ENCODE measurements at places on chromosomes 11 and 22.
A peak's percentile ranks its signal among the peaks of the same experiment; 100 is the strongest.

GRCh38 chr11:61587541-61587941, 6.7 kb upstream of the SYT7 start:
- DNase-seq: peak; percentile 69

GRCh38 chr11:66337103-66337899, 1.1 kb upstream of the RIN1 start:
- DNase-seq: no peak

GRCh38 chr22:46051646-46052045, 74.7 kb upstream of the WNT7B start:
- DNase-seq: no peak

GRCh38 chr11:120326845-120327281, 1.8 kb downstream of the TLCD5 start:
- no peak for DNase-seq

GRCh38 chr22:22954656-22955055, 67.0 kb downstream of the IGLL5 start:
- DNase-seq: peak; percentile 45

DNA sequence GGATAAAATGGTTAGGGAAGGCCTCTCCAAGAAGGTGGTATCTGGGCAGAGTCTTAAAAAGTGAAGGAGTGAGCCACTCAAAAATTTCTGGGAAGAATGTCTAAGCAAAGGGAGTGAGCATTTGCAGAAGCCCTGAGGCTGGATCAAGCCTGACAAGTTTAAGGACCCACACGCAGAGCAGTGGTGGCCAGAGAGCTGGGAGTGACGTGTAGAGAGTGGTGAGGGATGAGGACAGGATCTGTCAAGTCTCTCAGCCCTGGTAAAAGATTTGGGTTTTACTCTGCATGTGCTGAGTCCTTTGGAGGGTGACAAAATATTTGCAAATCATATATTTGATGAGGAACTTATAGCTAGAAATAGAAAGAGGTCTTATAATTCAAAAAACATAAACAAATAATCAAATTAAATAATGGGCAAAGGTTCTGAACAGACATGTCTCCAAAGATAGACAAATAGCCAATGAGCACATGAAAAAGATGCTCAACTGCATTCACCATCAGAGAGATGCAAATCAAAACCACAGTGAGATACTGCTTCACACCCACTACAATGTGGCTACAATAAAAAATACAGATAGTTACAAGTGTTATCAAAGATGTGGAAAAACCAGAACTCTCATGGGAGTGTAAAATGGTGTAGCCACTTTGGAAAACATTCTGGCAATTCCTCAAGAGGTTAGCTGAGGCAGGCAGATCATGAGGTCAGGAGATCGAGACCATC, 107.2 kb upstream of the NNMT start:
- no peak for DNase-seq

- DNase-seq: no peak
These were observed 196.7 kb downstream of the DSCAML1 start for GRCh38 chr11:117600234-117600783.

- no peak for DNase-seq
These were observed 15.0 kb downstream of the SIK2 start for GRCh38 chr11:111617286-111617685.

DNA sequence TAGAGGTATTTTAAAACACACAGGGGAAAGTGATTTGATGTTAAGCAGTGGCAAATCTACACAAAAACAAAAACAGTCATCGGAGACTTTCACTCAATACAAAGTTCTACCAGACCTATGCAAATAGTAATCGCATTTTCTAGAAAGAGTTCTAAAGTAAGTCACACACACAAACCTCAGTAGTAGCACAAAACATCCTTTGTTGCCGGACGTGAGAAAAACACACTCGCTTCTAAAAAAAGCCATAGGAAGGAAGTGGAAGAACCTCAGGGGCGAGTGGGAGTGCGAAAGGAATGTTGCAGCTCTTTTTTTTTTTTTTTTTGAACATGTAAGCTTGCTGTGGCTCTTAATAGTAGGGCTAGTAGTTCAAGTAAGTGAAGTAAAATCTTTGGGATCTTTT, 88.9 kb downstream of the MAML2 start:
- no peak for DNase-seq

- DNase-seq: no peak
These were observed 42.0 kb downstream of the IGLL5 start for GRCh38 chr22:22929381-22930221.

DNA sequence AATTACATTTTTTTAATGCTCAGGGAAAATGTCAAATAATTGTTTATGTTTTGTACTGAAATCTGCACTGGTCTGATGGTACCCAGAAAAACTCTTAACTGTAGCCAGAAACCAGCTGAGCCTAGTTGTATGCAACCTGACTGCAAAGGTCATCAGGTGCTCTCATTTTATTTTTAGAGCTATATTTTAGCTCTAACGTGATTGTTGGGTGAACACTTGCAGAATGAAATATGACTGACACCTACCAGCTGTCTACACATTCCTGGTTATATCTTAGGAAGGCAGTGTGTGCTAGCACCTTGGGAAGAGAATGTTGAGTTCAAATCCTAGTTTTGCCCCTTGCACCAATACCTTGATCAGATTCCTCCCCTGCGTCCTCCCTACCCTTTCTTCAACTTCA, 23.6 kb downstream of the PTPRJ start:
- DNase-seq: no peak

- peak; percentile 18 for DNase-seq
These were observed 82.1 kb downstream of the CDKN1C start for GRCh38 chr11:2803186-2804091.

- DNase-seq: no peak
These were observed 7.8 kb upstream of the P4HA3 start for GRCh38 chr11:74319139-74319816.

DNA sequence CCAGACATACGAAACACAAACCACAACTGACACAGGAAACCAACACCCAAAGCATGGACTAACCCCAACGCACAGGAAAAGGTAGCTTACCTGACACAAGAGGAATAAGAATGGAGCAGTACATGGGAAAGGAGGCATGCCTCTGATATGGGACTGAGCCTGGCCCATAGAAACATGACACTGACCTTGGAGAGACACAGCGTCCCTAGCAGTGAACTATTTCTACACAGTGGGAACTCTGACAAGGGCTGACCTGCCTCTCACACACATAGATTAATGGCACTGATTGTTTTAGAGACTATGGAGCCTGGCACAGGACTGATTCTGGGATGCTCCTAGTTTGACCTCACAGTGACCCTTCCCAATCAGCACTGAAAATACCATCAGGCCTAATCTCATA, 12.0 kb downstream of the CCKBR start:
- DNase-seq: no peak

- no peak for DNase-seq
These were observed 1888.4 kb downstream of the LRRC4C start for GRCh38 chr11:39571081-39571480.

GRCh38 chr11:48116437-48117228, 100.0 kb upstream of the OR4B1 start:
- DNase-seq: no peak

DNA sequence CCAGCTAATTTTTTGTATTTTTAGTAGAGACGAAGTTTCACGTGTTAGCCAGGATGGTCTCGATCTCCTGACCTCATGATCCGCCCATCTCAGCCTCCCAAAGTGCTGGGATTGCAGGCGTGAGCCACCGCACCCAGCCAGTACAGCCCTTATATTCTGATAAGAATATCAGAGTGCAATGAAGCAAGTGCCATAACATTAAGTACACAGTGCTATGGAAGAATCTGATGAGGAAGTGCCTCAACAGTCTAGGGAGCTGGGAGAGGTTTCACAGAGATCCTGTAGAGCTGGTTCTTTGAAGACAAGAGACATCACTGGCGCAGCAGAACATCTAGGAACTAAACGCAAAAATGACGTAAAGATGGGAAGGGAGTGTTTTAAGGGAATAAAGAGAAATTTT, 2.1 kb downstream of the RTCB start:
- no peak for DNase-seq

DNA sequence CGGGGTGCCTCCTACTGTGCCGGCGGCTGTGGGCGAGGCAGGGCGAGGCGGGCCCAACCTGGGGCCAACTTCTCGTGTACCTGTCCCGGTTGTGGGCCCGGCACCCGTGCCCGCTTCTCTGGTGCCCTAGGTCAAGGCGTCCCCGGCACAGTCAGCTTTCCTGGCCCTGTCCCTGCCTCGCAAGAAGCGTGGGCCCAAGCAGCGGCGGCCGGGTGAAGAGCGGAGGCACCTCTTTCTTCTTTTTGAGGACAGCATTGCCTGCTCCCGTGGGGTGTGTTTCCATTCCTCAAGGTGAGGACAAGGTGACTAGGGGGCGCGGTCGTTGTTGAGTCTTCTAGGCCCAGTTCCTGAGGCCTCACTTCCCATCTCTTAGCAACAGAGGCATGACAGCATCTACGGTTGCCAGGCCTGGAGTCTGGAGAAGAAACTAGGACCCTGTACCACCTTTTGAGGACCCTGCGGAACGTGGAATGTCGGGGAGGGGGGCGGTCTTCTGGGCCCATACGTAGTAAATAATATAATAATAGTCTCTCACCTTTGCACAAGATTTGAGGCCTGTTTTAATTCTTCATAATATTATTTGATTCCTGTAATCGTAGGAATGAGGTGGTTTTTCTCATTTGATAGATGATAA, 418 bp downstream of the ACO2 start:
- no peak for DNase-seq

GRCh38 chr11:15806217-15806616, 550.1 kb downstream of the SOX6 start:
- no peak for DNase-seq

DNA sequence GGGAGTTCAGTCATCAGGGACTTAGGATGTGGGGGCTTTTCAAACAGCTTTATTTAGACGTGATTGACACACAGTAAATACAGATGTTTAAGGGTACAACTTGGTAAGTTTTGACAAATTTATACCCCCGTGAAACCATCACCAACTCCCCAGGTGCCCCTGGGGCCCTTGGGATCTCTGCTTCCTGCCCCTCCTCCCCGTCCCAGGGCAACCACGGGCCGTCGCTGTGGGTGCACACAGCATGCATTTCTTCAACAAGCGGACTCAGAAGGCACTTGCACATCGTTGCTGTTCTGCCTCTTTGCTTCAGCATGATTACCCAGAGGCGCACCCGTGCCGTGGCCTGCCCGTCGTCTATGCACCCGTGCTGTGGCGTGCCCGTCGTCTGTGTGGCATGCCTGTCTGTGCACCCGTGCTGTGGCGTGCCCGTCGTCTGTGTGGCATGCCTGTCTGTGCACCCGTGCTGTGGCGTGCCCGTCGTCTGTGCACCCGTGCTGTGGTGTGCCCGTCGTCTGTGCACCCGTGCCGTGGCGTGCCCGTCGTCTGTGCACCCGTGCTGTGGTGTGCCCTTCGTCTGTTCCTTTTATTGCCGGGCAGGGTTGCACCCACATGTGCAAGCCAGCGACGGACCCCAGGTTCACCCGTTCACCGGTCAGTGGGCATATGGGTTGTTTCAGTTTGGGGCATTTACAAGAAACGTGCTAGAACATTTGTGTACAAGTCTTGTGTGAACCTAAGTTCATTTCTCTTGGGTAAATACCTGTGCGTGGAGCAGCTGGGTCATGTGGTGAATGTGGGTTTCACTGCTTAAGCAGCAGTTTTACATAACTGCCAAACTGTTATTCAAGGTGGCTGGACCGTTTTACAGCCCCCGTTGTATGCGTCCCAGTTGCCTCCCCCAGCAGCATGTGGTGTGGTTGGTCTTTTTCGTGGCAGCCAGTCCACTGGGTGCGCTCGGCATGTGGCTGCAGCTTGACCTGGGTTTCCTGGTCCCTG, 8.3 kb downstream of the CD81 start:
- no peak for DNase-seq

- DNase-seq: no peak
These were observed 66.2 kb downstream of the FANCF start for GRCh38 chr11:22559416-22559815.

GRCh38 chr11:128226106-128226716, 361.1 kb downstream of the ETS1 start:
- DNase-seq: peak; percentile 50

GRCh38 chr11:31800398-31801265, 10.5 kb downstream of the PAX6 start:
- DNase-seq: no peak

DNA sequence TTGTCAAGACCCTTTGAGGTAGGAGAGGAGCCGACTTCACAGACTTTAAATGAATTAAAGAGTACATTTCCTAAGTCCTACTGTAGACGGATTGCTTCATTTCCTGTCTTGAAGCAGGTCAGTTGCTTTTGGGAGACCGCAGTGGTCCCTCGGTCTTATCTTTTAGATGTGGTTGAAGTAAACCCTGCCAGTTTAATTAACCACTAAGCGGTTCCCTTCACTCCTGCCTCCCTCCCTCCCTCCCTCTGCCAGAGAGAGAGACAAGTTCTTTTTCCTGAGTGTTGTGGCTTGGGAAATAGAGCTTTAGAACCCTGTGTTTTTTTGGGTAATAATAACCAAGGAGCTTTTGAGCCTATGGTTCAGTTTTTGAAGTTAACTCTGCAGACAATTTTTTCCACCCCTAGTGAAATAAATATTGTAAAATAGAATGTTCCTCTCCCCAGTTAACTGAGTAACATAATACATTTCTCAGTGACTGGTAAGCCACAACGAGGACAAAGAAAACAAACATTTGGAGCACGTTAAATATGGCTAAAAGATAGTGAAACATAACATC, 147.5 kb downstream of the LDLRAD3 start:
- DNase-seq: no peak

- peak; percentile 91 for DNase-seq
These were observed 13.5 kb upstream of the B4GALNT4 start for GRCh38 chr11:355581-356458.

GRCh38 chr11:45864041-45864440, 16.8 kb downstream of the CRY2 start:
- DNase-seq: no peak

- peak; percentile 34 for DNase-seq
These were observed 82.3 kb downstream of the RCN1 start for GRCh38 chr11:32172848-32173834.

GRCh38 chr22:41417622-41418390, 28.8 kb downstream of the TOB2 start:
- DNase-seq: no peak

DNA sequence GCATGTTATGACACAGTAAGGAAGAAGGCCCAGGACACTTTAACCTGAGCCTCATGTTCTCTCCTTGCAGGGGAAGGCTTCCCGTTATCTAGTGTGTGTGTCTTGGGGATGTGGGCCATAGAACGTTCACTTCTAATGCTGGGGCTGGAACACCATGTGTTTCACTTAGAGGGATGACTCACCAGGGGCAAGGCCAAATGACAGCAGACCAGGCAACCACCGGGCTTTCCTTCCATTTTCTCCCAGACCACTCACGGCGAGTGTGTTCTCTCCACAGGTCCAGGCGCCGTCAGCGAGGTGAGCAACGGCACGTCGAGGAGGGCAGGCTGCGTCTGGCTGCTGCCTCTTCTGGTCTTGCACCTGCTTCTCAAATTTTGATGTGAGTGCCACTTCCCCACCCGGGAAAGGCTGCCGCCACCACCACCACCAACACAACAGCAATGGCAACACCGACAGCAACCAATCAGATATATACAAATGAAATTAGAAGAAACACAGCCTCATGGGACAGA, 964.4 kb downstream of the NTM start:
- DNase-seq: no peak

DNA sequence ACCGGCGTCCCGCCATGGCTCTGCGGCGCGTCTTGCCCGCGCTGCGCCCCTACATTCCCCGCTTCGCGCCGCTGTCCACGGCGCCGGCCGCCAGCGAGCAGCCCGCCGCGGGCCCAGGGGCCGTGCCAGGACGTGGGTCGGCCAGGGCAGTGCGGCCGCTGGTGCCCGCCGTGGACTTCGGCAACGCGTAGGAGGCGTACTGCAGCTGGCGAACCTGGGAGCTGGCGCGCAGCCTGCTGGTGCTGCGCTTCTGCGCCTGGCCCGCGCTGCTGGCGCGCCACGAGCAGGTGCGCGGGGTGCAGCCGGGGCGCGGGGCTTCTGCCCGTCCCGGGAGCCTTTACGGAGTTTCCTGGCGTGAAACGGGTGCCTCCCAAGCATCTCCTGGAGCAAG, 20.1 kb downstream of the DGCR6L start:
- no peak for DNase-seq
